NCI-H2081 (cell line): ENCODE measurements at places on chromosomes 7 and 10.

- DNase-seq: no peak
Observed at GRCh38 chr7:82204694-82205093, 238.9 kb downstream of the CACNA2D1 start.

- DNase-seq: no peak
Observed at GRCh38 chr7:137816696-137817320, 30.0 kb downstream of the DGKI start.

DNA sequence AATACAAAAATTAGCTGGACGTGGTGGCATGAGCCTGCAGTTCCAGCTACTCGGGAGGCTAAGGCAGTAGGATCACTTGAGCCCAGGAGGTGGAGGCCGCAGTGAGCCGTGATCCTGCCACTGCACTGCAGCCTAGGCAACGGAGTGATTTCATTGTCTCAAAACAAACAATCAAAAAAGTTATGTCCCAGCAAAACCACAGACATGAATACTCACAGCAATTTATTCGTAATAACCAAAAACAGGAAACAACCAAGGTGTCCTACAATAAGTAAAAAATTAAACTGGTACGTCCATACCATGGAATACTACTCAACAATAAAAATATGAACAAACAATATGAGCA, 11.6 kb upstream of the CYTH3 start:
- no peak for DNase-seq

DNA sequence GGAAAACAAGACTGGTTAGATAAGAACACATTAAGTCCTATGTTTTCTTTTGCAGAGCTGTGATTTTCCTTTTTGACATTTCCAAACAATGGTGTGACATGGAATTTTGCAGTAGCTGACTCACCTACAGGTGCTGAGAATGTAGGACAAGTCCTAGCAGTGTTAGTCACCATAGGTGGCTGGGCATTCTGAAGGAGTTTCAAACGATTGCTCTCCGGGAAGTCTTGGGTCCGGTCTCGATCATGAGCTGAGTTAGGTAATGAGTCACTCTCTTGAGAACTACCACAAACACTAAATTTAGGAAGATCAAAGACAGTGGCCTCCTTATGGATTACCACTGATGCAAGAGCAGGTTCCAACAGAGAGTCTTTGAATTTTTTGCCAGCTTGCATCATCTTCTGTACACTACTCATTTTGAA, 3.6 kb downstream of the FIGNL1 start:
- DNase-seq: no peak

- DNase-seq: no peak
Observed at GRCh38 chr10:2620827-2621521, 446.4 kb upstream of the PFKP start.

- no peak for DNase-seq
Observed at GRCh38 chr7:98616381-98617050, 569 bp upstream of the NPTX2 start.
